ENCODE measurements at places on chromosomes 12 and 14.

GRCh38 chr12:68454892-68455291, 122.7 kb upstream of the MDM1 start:
- DNase-seq = no peak

DNA sequence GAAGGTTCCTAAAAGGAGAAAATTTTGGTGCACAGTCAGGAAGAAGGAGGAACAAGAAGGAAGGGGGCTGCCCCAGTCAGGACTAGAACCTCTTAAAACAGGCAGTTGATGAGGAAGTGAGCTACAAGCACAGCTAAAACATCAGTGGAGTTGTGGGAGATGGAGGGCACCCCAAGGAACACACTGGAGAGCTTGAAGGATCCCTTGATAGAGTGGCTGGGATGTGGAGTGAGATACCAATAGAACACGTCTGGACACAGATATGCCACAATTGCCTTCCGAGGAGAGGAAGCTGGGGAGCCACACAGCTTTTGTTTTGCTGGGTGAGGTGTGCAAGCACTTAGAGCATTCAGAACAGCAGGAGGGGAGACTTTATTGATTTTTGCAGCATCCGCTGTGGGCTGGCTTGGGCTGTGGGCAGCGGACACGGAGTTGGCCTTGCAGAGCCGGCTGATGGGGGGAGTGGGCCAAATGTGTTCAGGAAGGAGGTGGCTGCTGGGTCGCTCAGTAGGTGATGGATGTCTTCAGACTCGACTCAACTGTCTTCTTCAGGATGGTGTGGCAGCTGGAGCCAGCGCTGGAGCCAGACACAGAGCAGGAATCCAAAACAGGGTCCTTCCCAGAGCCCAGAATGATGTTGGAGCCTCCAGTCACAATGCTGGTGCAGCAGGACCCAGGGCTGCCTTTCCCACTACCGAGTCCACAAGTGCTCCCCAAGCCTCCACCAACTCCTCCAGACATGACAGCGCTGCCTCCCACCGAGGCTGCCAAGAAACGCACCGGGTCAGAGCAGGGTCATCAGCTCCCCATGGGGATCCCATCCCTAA, 4.7 kb upstream of the KRT79 start:
- no peak for DNase-seq

GRCh38 chr12:69879007-69879960, 54.3 kb downstream of the MYRFL start:
- DNase-seq = peak; percentile 88

DNA sequence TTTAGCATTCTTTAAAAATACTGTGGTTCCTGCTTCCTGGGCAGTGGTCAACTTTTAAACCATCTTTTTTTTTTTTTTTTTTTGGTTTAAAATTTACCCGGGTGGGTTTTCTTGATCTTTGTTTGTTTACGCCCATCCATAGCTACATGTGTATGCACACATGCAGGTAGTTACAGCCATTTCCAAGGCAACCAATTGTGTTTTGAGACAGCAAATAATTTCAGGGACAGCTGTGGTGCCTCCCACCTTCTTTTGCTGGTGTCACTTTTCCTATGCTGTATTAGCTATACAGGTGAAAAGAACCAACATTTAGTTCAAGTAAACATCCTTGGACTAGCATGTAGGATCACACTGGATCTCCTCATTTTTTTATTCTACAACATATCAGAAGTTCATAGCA, 52.0 kb upstream of the PSMA6 start:
- no peak for DNase-seq

DNA sequence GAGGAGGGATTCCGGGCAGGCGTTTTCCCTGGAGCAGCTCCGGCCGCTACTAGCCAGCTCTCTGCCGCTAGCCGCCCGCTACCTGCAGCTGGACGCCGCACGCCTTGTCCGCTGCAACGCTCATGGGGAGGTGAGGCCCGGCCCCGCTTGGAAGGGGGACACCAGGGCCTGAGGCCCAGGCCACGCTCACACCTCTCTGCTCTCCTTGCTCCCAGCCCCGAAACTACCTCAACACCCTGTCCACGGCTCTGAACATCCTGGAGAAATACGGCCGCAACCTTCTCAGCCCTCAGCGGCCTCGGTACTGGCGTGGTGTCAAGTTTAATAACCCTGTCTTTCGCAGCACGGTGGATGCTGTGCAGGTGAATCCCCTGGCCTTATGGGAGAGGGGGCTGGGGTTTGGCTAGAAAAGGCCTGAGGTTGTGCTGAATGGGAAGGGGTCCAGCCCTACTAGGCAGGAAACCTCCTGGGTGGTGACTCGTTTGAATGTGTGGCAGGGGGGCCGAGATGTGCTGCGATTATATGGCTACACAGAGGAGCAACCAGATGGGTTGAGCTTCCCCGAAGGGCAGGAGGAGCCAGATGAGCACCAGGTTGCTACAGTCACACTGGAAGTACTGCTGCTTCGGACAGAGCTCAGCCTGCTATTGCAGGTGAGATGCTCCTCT, 597 bp downstream of the RNF31 start:
- DNase-seq = no peak

- peak; percentile 59 for DNase-seq
Observed at GRCh38 chr12:49388682-49389386, 21.6 kb downstream of the SPATS2 start.

DNA sequence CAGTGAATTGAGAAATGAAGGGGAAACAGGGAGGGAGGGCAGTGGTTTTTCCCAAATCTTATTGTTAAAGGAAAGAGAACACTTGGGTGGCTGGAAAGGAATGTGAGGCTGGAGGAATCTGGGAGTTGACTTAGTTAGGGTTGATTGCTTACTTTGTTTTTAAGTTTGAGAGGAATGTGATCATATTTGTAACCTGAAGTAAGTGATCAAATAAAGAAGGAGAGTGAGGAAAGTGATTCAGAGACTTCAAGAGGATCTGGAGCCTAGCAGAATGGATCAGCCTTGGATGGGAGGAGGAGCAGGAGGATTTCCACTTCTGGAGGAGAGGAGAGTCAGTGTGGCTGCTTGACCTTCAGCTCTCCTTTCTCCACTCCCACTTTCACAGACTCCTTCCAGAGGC, 6.0 kb upstream of the LRP6 start:
- DNase-seq = no peak

DNA sequence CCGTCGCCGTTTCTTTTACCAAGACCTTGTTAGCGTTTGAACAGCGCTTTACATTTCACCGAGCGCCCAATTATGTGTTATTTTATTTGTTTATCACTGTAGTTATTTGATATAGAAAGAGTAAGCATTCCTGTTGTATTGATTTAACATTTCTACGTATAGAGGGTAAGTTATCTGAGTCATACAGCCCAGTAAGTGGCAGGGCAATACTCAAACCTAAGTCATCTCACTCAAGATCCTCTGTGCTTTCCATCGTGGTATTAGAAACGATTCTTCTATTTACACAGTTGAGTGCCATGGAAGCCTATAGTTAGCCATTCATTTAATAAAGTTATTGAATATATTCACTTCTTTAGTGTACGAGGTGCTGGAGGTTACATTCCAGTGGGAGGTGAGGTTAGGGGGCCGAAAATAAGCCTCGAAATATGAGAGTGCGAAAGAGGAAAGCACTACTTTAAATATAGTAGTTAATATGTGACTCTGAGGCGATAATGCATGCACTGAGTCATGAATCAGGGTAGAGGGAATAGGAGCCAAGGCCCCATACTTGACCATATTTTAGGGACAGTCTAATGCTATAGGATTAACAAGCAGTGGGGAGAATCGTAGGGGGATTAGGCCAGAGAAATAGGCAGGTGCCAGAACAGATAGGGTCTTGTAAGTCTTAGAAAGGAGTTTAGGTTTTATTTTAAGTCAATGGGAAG, 629 bp downstream of the RAD51AP1 start:
- no peak for DNase-seq

GRCh38 chr12:45615268-45615667, 114.2 kb upstream of the ARID2 start:
- DNase-seq = no peak

GRCh38 chr14:56782711-56783110, 27.6 kb downstream of the OTX2 start:
- no peak for DNase-seq

- DNase-seq = no peak
Observed at GRCh38 chr14:22974530-22975313, 7.6 kb downstream of the AJUBA start.

DNA sequence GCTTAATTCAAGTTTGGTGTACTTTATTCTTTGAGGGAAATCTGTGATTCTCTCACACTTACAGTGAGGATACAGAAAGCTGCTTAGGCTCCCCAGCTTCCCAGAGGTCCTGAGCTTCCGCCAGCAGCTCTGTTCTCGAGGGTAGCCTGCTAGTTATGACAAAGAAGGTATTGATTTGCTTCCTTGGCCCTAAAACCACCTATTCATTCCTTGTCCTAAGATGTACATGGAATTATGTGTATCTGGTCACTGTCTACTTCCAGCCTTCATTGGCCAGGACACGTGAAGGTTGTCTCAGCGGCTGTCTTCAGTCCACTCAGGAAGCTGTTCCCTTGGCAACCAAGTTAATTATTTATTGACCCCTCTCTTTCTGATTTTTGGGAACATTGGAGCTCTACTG, 55.7 kb downstream of the GALNT8 start:
- no peak for DNase-seq

DNA sequence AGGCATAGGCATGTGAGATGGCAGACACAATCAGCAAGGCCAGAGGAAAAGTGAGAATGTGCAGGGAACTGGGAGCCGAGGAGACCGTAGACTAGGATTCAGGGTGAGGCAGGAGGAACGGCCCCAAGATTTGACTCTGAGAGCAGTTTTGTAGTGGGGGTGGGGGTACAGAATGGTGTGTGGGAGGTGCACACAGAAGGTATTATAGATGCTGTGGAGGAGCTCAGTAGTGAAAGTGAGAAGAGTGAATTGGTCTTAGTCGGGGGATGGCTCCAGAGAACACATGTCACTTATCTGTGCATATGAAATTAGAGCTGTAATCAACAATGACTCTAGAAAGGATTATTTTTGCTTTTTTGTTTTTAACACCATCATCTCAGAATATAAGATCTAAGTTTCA, 11.9 kb downstream of the ZNF664 start:
- DNase-seq = no peak

DNA sequence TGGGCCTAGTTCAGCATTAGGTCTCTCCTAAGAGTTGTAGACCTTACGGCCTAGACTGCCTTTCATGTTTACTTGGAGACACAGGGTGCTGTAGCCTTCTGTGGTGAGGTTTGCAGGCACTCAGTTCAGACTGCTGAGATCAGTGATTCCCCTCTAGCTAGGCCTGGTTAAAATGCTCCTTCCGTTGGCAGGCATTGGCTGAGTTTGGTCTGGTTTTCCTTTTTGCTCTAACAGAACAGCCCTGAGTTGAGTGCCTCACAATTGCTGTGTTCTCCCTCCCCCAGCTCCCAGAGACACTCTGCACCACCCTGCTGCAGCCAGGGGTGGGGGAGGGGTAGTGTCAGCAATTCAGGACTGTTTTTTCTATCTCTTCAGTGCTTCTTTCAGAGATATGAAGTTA, 178.9 kb upstream of the DYRK2 start:
- no peak for DNase-seq

DNA sequence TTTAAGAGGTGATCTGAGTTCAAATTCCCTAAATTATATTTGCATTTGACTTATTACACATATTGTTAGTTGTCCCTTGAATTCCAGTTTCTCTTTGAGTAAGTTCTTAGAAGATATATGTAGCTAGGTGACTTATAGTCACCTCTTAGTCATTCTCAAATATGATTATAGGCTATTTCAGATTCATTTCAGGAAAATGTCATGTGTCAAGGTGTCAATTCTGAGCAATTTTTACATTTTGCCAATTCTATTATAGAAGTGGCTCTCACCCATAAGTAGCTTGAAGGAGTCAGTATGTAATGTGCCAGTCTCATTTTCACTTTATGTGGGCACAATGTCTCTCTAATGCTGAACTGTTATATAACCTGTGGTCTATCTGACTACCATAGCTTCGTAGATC, 623.4 kb downstream of the DIO2 start:
- DNase-seq = no peak

GRCh38 chr14:104437703-104438102, 141.9 kb upstream of the C14orf180 start:
- no peak for DNase-seq

DNA sequence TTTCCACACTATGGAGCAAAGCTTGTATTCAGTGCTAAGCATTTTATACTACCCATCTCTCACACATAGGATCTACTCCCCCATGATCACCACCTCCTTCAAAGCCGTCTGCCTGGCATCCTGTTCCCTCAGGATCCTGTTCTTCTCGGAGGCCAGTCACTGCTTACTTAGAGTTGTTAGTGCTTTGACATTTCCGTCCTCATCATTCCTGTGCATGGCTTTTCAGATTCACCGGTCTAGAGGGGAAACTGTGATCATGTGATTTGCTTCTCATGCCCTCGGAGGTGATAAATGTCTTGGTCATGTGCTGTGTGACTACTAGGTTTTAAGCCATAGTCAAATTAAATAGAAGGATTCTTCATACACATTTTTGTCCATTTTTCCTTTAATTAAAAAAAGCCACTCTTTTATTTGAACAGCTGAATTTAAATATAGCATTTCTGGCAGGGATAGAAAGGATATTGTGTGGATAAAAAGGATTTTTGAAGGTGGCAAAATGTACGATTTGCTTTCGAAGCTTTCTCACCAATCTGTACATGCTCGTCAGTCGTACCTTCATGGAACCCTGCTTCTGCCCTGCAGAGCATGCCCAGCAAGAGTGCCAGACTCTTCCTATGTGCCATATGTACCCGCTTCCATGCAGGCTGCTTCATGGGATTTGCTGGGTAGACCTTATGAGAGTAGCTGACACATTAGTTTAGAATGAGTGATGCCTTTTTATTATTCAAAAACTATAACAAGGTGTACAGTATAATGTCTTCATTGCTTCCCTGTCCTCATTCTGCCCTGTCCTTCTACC, 53.3 kb downstream of the BMAL2 start:
- DNase-seq = no peak

GRCh38 chr12:28219827-28220226, 29.6 kb downstream of the CCDC91 start:
- DNase-seq = no peak

DNA sequence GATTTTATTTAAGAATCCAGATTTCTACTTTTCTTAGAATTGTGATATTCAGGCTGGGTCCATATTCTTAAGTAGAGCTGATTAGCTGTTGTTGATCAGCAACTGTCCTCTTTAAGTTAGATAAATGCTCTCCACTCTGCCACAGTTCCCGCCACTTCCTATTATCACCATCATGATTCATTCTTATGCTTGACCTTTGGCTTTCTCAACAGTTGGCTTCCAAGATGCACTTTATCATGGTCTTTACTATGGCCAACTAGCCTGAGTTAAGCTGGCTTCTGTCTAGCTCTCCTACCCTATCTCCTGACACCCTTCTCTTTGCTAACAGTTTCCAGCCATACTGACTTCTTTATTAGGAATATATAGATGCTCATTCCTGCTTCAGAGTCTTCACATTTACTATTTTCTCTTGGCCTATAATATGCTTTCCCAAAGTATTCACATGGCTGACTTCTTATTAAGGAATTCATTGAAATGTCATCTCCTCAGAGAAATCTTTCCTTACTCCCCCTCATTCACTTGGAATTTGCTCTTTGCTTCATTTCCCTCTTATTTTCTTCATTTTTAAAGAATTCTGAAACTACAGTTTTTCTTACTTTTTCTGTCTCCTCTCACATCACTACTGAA, 149.0 kb upstream of the IGF1 start:
- DNase-seq = no peak

GRCh38 chr12:3723916-3724805, 28.7 kb downstream of the CRACR2A start:
- DNase-seq = peak; percentile 38

- no peak for DNase-seq
Observed at GRCh38 chr12:110134691-110135411, 10.7 kb downstream of the IFT81 start.
